ENCODE measurements at places on chromosomes 1 and 21.
A peak's percentile ranks its signal among the peaks of the same experiment; 100 is the strongest.

DNA sequence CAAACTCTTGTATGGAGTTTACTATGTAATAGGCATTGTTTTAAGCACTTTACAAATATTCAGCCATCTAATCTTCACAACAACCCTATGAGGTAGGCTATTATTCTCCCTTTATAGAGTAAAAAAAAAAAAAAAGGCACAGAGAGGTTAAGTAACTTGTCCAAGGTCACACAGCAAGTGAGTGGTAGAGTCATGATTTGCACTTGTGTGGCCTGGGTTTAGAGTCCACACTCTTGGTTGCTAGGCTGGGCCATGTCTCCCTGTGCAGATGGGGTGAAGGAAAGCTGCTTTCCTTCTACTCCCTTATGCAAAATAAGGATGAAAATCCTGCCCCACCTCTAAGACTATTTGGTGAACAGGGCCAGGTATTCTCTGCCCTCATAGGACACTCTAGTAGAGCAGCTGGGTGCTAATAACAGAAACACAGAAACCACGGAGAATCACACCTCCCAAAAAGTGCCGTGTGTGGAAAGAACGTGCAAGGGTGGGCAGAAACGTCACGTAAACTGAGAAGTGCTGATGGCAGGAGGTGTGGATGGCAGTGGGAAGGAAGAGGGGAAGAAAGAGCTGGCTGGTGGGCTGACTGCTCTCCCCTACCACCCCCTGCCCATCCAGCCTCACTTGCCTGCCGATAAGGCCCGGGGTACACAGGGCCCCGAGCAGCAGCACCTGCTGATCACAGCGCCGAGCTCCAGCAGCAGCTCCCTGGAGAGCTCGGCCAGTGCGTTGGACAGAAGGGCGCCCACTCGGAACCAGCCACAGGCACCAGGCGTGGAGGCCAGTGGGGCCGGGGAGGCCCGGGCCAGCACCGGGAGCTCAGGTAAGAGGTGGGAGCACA lies 28.3 kb upstream of the VPS13D start:
- DNase-seq = no peak

DNA sequence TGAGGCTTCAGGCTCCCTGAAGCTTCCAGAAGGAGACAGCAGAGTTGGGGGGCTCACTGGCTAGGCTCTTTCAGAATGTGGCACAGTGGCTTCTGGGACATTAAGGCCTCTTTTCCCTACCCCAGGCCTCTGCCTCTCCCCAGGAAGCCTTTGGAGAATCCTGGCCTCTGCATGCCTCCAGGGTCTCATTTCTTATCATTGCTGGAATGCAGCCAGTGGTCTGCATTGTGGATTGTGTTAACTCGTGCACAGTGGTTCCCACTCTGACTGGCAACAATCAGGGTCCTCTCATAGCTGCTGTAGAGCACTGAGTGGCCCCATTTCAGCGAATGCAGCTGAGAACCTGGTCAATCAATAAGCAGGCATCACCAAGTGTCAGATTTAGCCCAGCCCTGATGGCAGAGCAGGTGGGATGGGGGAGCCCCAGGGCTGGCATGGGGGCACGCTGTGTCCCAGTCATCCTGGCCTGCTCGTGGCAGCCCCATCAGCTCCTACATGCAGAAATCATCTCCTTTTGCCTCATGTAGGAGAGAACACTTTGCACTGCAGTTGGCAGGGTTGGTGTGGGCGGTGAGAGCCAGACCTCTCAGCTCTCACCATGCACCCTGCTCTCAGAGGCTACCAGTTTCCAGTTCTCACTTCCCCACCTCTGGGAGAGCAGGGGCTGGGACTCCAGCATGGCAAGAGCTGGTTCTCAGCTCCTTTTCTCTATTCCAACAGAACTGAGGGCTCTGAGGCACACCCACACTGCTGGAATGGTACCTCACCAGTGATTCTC lies 13.4 kb downstream of the ADORA1 start:
- DNase-seq = no peak

- DNase-seq = no peak
Observed at GRCh38 chr1:34029515-34029914, 135.5 kb downstream of the CSMD2 start.

DNA sequence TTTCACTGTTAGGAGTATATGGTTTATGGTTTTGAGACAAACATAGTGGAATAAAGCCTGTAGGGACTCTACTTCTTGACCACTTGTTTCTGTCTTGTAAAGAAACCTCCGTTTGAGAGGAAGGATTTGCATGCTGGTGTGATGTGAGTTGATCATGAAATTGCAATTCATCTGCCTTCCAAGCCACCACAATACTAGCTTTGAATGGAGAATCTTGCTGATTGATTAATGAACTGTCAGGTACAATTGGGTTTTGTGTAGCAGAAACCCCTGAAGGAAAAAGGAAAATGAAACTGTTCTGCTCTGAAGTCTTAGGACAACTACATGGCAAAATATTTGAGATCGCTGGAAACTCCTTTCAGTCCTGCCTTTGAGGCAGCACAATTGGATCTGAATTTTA lies 90.7 kb downstream of the VPS13D start:
- no peak for DNase-seq

- no peak for DNase-seq
Observed at GRCh38 chr1:36157115-36157903, 1.3 kb downstream of the MAP7D1 start.

GRCh38 chr1:167538657-167539056 lies 14.9 kb downstream of the CREG1 start:
- no peak for DNase-seq

DNA sequence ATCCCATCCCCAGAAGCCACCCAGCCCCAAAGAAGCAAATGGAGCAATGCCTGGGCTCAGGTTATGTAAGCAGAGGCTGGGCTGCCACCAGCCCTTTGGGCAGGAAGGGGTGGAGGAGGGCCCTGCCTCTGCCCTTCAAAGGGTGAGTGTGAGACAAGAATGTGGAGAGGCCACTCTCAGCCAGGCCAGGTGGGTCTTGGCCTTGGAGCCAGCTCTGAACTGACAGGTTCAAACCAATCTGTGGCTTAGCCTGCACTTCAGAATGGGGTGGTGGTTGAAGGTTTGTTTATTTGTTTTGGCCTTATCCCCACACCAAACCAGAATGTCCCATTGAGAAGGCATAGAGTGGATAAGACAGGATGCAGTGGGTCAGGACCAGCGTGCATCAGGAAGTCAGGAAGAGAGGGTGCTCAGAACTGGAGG lies 29.8 kb downstream of the C1orf116 start:
- no peak for DNase-seq

DNA sequence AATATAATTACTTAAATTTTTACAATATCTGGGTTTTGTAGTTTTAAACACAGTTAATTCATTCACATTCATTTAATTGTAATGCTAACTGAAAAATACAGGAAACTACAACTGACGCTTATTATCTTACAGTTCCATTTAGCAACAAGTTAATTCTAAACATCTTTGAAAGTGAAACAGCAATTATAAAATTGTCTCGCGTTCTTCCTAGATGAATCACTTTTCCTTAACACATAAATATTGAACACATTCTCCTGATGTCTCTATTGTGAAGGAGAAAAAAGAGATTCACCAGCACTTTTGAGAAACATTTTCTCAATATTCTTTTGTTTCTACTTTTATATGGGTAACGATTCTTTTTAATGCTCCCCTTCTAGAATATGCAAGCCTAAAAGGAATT lies 6.4 kb downstream of the PTGFR start:
- no peak for DNase-seq

- DNase-seq = peak; percentile 74
Observed at GRCh38 chr1:233295237-233295974, at the start of gene PCNX2. PCNX2 (minus strand) TSS chr1:233295725; CDS start chr1:233295478, 247 bp downstream.

DNA sequence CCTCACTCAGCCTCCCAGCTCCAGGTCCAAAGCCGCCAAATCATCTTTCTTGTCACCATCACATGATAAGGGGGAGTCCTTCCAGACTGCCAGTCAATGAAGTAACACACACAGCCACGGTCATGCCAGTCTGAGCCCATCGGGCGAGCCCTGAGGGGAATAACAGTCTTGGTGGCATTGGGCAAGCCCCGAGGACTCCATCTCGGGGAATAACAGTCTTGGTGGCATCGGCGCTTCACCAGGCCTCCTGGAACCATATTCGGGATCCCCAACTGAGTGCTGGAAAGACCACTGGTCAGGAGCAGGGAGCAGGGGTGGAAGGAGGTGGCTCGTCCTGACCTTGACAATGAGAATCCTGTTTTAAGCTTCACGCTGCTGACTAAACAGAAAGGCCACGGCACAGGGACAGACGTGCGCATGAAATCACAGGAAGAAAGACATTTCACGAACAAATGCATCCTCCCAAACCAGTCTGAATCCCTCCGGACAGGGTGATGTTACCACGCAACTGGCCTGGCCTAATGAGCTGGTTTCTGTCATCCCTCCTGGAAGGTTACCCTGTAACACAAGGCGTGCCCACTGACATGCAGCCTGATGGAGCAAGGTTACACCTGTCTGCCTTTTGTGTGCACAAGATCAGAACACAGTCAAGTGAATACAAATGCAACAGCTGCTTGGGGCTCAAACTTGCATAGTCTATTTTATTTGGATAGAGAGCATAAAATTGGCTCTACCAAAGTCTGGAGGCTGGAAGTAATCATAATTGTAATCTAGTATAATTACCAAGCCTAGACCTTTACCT lies 517.4 kb downstream of the KIF26B start:
- no peak for DNase-seq

DNA sequence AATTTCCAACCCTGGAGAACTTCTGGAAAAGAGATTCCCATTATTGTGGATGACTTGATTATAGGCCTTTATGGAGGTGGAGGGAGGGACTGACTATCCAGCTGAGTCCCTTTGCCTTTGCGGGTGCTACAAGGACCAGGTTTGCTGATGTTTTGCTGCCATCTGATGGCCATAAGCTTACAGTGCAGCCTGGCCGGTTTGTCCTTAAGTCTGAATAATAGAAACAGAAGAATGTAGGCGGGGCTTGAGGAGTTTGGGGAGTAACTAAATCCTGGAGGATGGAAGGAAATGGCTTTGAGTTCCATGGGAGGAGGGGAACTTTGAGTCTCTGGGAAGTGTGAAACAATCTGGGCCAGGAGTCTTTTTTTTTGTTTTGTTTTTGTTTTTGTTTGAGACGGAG lies 55.7 kb upstream of the CD1D start:
- DNase-seq = peak; percentile 65

DNA sequence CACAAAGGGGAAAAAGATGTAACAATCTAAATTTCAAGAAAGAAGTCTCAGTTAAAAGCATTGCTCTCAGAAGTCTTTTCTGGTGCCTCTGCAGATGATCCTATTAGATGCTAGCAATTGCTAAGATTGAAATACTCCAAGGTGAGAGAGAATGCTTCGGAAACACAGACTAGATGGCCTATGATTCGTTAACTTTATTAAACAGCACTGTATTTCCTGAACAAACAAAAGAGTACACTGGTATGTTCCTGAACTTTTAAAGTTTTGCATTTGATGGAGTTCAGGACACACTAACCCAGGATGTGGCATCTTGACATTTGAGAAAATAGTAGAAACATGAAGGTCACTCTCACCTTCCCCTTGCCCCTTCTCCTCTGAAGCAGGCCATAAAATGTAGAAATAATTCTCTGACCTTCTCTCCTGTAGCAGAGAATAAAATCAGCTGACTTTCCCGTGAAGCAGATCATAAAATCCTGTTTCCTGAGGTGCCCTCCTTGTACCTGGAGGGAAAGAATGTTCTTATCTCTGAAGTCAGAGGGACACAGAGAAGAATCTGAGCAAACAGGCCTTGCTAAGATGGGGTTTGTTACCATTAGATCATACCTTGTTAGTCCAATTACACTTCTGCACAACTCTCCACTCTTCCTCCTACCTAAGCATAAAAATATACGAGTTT lies 142.9 kb upstream of the USP25 start:
- DNase-seq = no peak

DNA sequence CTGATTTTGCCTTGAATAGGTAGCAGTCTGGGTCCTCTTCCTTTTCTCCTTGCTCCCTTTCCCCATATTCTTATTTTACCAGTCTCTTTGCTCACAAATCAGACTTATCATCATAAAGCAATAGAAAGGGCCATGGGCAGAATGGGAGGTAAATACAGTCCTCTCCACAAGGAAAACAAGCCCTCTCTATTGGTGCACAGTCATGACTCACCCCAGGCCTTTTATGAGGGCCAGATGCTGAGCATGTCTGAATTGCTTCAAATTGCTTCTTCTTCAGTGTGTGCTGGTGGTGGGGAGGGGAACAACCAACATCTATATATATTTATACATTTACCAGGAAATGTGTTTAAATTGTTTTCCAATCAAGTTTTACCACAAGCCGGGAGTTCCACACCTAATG lies 75.2 kb downstream of the GFI1 start:
- no peak for DNase-seq

GRCh38 chr1:38940339-38941047 lies 1.1 kb downstream of the RHBDL2 start:
- DNase-seq = no peak

DNA sequence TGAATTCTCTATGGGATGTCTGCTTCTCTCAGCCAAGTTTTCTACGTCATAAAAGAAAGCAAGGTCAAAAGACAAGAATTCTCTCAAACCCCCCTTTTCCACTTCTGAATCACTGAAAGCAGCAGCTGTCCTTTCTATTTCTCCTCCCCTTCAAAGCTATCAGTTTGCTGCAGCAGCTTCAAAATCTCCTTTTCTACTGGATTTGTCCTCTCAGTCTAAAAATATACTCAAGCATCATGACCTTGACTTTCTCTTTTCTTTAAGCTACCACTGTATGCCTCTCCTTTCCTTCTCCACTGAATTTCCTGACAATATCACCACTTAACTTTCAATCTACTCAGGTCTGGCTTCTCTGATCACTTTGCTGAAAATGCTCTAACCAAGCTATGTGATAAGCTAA lies 1.9 kb downstream of the WDR64 start:
- DNase-seq = no peak

DNA sequence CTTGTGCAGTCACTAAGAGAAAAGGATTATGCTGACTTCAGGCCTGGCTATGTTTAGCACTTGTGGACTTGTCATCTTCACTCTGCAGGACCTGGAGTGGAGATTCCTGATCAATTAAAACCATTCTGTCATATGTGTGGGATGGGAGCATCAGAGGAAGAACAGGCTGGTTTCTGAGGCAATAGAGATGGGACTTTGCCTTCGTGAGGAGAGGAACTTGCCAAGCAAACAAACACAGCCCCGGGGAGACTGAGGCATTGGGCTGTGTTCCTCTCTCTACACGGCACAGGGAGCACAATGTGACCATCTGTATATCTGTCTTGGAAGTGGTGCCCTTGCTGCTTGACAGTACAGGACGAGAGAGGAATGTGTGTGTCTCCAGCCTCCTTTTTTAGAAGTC lies 23.1 kb downstream of the VASH2 start:
- no peak for DNase-seq

GRCh38 chr1:66450043-66450514 lies 83.9 kb upstream of the SGIP1 start:
- no peak for DNase-seq

Measured in NCI-H1092 treated with DMSO at 0.1 percent for 48 hours (cell line).